ENCODE measurements at places on chromosomes 2 and 18.

DNA sequence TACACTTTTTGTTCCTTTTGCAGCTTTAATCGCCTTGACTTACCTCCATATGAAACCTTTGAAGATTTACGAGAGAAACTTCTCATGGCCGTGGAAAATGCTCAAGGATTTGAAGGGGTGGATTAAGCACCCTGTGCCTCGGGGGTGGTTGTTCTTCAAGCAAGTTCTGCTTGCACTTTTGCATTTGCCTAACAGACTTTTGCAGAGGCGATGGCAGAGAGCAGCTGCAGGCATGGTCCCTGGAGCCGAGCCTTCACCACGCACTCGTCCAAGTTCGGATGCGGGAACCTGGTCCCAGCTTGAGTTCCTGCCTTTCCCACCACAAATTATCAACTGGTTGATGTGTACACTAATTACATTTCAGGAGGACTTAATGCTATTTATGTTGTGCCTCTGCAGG is 232.7 kb downstream of the ALPK2 start:
- DNase-seq, result no peak

DNA sequence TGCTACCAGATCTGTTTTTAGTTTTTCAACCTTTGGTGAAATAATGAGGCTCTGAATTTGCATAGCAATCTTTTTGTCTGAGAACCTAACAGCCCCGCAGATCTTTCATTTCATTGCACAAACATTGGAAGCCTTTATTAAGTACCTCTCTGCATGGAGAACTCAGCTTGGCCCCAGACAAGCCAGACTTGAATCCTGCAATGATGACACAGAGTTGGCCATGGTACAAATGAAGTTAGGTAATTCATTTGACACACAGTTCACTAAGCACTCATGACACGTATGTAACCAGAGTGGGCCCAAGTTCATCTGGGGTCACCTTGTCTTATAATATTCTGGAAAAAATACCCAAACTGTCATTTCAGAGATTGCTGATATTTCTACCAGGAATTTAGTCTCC is 439.1 kb upstream of the ID2 start:
- DNase-seq, result peak; percentile 41

DNA sequence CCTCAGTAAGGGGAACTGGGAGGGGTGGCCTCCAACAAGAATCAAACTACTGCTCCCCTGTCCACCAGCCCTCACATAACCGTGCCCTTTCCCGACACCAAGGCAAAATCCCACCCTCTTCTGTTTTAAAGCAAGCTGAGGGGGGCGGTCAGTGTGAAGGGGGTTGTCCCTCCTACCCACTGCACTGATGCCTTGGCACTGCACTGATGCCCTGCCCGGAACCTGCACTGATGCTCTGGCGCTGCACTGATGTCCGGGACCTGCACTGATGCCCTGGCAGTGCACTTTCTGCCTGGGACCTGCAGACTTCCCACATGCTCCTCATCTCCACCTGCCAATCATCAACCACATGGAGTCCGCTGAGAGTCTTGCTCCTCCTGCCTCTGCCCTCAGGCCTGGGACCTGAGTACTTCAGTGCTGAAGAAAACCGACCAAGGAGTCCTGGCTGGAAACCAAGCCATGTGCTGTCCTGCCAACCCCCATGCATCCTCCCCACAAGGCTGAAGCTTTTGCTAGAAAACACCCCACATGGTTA is 179.5 kb downstream of the SMAD2 start:
- DNase-seq, result peak; percentile 5

DNA sequence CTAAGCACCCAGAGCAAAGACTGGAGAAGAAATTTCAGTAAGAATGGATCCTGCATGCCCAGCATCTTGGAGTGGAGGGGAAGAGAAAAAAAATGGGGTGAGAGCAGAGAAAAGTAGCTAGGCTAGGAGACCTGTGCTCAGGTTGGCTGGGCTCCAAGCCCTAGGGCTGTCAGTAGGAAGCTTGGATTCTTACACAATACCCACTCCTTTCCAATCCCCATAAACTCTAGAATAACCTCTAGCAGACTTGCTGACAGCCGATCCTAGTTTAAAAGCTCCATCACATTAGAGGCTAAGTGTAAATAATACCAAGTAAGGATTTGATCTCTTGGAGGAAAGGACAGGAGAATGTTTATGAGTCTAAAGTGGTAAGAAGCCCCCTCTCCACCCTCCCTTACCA is 46.2 kb upstream of the NABP1 start:
- no peak for DNase-seq

DNA sequence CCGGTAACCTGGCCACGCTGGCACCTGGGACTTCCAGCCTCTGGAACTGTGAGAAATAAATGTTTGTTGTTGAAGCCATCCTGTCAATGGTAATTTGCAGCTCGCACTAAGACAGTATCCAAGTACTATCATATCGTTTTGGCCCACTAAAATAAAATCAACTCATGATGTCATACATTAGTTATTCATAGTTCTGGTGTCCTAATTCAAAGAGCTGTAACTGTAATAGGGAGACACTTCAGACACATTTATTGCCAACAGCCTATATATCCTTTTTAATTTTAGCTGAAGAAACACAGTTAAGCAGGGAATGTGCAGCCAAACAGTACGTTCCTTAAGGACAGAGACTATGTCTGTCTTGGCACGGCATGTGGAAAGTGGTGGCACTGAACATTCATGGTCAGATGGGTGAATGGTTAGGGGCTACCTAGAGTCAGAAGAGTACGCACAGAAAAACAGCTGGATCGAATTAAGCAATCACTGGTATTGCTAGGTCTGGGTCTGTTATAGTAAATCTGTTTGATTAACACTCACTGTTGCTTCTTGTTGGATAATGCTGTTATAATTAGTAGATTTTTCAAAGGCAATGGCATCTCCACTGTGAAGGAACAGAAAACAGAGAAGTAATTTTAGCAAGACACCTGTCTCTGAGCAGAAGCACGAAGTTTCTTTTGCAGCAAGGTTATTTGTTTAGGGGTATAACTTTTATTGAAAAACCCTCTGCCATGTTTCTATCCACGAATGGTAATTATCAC is 41.3 kb upstream of the CREG2 start:
- DNase-seq, result no peak

DNA sequence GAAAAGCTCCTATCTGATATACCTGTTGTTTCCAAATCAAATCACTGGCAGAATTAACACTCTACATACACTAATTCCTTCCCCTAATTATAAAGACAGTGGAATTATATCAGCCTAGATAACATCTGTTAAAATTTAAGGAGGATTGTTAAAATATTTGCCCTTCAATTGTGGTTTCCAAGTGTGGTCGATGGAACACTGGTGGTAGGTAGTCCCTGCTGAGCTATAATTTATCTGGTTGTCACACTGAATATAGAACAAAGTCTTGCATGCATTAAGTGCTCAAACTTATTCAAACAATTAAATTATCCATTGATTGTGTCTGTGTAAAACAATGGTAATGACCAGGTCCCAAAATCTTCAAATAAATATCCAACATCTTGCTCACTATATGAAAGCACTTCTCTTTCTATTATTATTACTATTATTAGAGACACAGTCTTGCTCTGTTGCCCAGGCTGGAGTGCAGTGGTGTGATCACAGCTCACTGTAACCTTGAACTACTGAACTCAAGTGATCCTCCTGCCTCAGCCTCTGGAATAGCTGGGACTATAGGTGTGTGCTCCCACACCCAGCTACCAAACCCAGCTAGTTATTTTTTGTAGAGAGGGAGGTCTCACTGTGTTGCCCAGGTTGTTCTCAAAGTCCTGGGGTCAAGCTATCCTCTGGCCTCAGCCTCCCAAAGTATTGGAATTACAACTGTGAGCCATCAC is 12.0 kb downstream of the CDH2 start:
- no peak for DNase-seq

DNA sequence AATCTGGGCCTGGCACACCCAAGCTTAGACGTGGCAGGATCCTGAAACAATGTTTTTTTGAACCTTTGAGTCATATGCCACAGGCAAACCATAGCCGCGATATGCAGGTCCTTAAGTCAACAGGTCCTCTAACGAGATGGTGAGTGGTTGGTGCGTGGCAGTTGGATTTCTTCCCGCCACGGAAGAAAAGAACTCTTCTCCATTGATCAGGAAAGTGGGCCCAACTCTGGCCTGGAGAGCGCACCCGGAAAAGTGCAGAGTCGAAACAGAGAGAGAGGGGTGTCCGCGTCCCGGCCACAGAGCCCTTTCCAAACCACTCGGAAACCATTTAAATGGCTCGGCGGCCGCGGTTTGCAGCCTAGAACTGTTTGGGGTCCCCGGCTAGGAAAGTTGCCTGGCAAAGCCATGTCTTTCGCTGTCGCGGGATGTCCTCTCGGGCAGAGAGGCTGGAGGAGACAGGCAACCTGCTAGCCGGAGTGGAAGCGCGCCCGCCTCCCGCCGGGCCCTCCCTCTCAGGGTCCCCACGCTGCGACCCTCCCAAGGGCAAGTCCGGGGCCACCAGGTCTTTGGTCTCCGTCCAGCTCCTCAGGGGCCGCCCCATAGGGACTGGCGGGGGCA is 777 bp downstream of the GALNT3 start:
- peak; percentile 26 for DNase-seq

DNA sequence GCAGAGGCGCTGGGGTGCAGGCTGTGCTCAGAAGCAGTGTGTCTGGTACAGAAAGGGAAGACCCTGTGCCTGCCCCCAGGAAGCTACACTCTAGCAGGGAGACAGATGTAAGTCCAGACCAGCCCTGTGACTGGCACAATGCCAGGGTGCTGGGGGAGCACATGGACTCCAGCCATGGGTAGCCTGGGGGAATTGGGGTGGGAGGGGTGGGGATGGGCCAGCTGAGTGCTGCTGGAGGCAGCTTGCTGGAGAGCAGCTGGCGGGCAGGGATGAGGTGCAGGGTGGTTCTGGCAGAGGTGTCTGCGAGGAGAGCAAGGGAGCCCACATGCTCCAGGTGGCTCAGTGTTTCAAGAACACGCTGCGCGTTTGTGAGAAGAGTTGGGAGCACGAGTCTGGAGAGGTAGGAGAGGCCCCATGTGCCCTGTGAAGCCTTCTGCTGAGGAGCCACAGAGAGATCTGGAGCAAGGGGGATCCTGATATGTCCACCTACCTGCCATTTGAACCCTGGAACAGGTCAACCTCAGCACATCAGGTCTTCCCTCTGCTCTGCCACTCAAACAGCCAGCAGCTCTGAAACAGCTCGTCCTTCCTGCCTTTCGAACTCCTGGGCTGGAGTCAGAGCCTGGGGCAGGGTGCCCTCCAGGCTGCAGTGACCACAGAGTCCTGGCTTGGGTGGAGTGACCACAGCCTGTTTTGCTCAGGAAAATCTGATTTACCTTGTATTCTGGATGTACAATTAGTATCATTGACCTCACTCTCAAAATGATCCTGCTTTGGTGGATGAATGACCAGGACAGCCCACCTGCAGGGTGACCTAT is 15.1 kb downstream of the ALLC start:
- no peak for DNase-seq

GRCh38 chr2:100485396-100485795 is 15.1 kb downstream of the NMS start:
- no peak for DNase-seq

- no peak for DNase-seq
Measured at GRCh38 chr2:5867056-5867455, 174.9 kb downstream of the SOX11 start.

DNA sequence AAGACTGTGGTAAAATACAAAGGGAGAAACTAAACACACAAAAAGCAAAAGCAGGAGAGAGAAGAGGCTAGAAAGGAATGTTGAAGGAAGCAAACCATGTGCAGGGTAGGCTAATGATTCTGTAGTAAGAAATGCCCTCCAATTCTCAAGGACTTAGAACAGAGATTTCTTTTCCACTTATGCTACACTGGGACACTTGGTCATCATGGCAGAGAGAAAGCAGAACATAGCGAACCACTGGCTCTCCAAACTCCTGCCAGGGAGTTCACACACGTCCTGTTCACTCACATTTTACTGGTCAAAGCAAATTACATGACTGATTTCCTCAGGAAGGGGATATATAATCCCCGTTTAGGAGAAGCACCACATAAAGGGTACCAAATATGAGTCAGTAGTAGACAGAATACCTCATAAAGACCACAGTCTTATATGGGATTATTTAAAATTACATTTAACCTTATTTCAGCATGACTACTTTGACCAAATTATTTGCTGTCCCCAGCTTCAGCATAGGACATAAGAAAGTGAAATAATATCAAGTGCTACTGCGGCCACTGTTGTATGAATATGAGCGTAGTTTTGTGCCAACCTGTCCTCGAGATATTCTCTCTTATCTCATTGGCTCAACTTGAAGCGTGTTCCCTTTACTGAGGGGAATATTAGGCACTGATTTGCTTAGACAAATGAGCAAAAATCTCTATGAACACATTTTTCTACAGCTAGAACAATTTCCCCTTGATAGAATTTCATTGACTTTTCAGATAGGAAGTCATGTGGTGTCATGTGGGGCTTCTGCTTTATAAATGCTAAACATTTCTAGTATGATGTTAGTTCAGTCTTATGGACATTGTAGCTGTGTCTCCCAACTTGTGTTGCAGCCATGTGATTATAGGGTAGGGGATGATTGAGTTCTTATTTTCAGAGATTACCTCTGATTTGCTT is 81.7 kb downstream of the FAM161A start:
- DNase-seq, result no peak

GRCh38 chr2:6184532-6185292 is 492.5 kb downstream of the SOX11 start:
- no peak for DNase-seq

- peak; percentile 57 for DNase-seq
Measured at GRCh38 chr2:224309176-224309575, 92.7 kb downstream of the FAM124B start.

DNA sequence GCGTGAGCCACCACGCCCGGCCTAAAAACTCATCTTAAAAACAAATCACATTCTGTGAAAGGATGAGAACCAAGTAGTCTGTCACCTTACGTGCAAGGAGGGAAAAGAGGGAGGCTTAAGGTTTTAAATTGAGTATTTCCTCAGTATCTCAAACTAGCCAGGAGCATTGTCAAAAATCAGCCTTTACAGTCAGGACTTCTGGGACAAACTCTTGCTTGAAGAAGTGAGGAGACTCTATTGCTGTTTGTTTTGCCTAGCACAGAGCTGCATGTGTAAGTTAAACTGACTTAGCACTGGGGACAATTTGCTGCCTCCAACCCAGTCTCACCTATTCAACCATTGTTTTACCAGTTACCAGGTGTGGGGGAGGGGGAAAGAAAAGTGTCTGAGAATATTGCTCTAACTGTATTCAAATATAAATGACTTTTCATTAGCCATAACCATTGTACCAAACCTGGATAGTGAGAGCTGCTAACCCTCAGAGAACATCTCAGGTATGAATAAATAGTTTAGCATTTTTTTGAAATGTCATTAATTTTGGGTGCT is 3.6 kb downstream of the INO80D start:
- DNase-seq, result no peak

DNA sequence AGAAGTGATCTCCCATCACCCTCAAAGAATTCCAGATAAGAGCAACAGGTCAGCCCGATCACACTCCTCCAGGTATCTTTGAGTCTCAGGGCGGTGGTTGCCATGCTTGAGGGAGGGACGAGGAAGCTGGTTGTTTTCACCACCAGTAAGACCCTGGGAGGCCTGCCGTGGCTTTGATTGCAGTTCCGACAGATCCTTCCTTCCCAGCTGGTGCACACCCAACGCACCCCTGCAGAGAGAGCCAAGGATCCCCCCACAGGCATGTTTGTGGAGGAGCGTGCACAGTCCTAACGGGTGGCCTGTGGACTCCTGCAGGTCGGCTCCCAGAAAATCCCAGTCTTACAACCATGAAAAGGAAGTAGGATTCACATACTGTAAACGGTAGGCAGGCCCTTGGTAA is 13.8 kb upstream of the ZNF236 start:
- DNase-seq, result no peak

GRCh38 chr2:191265311-191266170 is 20.3 kb downstream of the MYO1B start:
- peak; percentile 73 for DNase-seq

All from AG20443 (cell line).